ENCODE measurements at places on chromosomes 1 and 21.

- DNase-seq = peak; percentile 51
These were observed 138.6 kb upstream of the JUN start for GRCh38 chr1:58922302-58923089.

GRCh38 chr1:232954594-232955365, 4.4 kb downstream of the NTPCR start:
- DNase-seq = no peak

DNA sequence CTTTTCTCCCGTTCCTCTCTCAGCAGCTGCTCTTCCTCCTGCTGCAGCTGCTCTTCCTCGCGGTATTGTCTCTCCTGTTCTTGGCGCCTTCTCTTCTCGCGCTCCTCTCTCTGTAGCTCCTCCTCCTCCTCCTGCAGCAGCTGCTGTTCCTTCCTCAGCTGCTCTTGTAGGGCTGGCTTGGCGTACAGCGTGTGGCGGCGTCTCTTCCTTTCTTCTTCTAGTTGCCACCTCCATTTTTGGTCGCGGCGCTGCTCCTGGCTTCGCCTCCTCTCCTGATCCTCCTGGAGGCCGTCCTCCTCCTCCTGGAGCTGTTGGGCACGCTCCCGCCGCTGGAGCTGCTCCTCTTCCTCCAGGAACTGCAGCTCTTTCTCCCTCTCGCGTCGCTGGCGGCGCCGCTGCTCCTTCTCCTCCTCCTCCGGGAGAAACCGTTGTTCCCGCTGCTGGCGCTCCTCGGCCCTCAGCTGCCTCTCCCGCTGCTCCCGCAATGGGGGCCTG, 4.8 kb downstream of the TCHH start:
- no peak for DNase-seq

DNA sequence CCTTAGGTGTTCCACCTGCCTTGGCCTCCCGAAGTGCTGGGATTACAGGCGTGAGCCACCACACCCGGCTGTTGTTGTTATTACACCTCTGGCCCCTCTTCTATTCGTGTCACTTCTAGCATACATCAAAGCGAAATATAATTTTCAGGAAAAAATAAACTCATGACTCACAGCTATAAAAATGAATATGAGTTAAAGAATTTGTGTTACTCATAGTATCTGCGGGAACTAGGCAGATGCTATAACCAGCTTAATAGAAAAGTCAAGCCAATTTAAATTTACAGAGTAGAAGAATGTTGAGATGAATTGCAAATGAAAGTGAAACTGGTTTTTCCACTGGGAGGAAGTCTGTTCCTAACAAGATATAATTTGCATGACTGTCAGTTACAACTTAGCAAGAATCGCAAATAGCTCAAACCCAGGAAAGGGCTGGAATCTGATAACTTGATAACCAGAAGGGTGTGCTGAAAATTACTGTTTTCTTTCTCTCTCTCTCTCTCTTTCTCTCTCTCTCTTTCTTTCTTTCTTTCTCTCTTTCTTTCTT, 11.2 kb downstream of the OR2W3 start:
- no peak for DNase-seq

- DNase-seq = no peak
These were observed 26.6 kb downstream of the S100A10 start for GRCh38 chr1:151967091-151967490.

DNA sequence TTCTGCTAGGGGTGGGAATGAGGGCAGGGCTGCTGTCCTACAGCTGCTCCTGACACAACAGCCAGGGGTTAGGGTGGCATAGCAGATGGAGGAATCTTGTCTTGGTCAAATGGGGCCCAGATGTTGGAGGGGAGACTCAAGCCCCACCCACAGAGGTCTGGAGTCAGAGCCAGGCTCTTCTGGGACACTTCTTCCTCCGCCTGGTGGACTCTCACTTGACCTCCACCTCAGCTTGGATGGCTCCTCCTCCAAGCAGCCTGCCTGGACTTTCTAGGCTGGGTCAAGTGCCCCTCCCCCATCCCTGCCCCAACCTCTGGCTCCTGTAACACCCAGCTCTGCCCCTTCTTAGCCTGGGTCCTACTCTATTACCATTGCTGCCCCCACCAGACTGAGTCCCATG, 35.5 kb downstream of the EPHA2 start:
- DNase-seq = no peak

DNA sequence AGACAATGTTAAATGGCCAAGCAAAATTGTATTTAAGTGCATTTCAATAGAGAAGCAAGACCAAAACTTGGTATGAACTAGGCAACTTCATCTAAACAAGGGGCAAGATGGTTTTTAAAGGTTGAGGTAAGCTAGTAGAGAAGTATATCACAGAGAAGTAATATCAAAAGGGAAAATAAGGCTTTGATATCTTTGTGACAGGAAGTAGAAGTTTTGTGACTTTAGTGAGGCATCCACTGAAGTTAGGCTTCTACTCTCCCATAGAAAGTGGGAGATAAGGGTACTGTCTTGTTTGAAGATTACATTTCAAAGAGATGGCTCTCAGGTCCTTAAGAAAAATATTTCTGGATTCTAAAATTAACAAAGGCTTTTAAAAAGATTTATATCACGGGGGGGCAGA, 8.9 kb downstream of the OR10T2 start:
- no peak for DNase-seq

Data from activated CD8-positive, alpha-beta memory T cell treated with anti-CD3 and anti-CD28 coated beads, Interleukin-2, amount 50 U/mL, for 4 hours (primary cell).